ENCODE measurements at places on chromosomes 5 and 9.

DNA sequence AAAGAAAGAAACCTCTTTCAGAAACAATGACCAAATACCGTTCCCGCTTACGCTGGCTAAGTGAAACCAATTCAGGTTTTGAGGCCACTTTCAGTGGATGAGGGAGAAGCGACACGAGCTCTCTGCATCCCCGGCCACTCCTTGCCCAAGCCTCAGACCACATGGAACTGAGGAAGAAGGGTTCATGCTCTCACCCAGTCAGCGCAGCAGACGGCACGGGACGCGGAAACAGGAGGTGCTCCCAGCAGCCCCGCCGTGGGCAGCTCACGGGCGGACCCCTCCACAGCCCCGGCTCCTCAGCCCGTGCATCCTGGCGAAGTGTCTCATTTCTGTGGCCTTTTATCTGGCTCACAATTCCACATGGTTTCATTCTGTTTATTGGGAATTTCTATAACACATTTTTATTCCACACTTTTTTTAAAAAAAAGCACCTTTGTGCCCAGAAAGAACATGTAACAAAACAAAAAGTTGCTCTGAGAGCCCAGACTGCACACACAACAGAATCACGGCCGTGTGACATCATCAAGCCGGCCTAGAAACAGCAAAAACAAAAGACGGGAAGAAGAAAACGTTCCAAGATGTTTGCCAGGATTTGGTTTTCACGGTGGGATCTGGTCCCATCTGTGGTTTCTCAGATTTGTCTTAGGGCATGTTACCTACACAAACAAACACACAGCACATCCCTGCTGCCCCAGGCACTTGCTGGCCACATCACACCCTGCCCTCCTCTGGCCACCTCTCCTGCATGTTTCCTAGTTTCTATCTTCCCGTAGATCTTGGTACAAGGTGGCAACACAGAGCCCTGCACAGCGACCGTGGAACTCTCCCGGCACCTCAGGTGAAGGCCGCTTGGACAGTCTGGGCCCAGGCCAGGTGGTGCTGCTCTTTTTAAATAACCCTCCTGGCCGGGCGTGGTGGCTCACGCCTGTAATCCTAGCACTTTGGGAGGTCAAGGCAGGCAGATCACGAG, 16.2 kb downstream of the QSOX2 start:
- DNase-seq, result no peak

GRCh38 chr9:135251996-135252760, 164.7 kb downstream of the OLFM1 start:
- no peak for DNase-seq

DNA sequence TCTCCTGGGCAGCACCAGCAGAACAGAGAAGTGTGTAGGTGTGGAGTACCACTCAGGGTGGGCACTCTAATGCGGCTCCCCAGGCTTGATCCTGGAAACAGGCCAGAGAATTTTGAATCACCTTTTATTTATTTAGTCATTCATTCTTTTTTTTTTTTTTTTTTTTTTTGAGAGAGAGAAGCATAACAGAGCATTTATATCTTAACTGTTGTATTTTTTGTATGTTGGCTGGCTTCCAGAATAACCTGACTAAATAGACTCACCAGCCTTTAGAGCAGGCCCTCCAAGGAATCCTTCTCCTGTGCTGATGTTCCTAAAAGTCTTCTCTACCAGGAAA, 153.4 kb downstream of the PIK3R1 start:
- DNase-seq, result no peak

GRCh38 chr5:41794471-41794870, 75.8 kb downstream of the OXCT1 start:
- no peak for DNase-seq

GRCh38 chr9:78023003-78023741, 8.4 kb downstream of the GNAQ start:
- DNase-seq, result no peak

GRCh38 chr9:115397591-115398312, 279.8 kb upstream of the TNC start:
- no peak for DNase-seq

- no peak for DNase-seq
Observed at GRCh38 chr9:128136816-128137793, 9.6 kb upstream of the PTGES2 start.

DNA sequence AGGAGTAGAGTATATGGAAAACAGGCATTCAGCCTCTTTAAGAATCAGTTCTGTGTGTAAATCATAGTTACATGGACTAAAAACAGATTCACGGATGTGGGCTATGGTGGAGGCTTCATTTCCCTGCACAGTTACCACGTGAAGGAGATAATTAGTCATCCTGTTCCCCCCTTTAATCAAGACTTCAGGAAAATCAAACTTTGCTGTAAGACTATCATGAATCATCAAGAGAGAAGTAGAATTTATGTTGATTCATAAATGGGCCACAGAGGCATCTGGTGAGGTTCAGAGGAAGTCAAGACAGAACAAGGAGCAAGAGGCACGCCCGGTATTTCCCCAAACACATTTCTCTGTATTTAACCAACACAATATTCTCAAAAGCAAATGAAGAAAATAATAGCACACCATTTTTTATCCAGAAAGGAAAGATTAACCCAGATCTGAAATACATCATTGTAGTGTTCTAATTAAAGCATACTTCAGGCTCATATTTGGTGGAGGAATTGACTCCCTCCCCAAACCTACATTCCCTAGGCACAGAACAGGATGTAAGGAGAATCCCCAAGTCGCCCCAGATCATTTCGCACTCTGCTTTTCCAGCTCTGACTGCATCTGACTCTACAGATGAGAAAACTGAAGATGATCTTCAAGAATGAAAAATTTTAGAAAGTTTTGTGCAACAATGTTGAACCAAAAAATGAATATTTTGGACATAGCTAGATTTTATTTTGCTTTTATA, 175.8 kb upstream of the GAS1 start:
- DNase-seq, result no peak

- no peak for DNase-seq
Observed at GRCh38 chr9:87370049-87370685, 127.5 kb upstream of the DAPK1 start.
